Activated CD4-positive, alpha-beta T cell treated with anti-CD3 and anti-CD28 coated beads, Interleukin-2, amount 50 U/mL, for 24 hours (primary cell): ENCODE measurements at places on chromosomes 3 and 15.

- no peak for DNase-seq
Measured at GRCh38 chr3:99298661-99299060, 339.7 kb upstream of the COL8A1 start.

DNA sequence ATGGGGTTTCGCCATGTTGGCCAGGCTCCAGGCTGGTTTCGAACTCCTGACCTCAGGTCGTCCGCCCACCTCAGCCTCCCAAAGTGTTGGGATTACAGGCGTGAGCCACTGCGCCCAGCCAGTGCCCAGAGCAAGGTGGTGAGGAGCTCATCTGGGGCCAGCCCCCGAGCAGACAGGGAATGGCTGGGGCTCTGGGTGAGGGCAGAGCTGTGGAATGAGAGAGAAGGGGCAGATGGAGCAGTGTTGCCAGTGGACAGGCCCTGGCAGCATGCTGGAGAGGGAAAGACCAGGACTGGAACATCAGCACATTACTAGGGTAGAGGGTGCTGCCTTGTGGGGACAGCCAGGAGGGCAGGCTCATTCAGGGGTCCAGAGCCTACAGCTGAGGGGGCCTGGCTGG lies 37.1 kb upstream of the LIMD1 start:
- no peak for DNase-seq

- no peak for DNase-seq
Measured at GRCh38 chr3:50268703-50269451, at the start of gene SEMA3B. Gene SEMA3B, plus strand, starts transcription at chr3:50269147. Its CDS starts 94 bp downstream, at chr3:50269241.

DNA sequence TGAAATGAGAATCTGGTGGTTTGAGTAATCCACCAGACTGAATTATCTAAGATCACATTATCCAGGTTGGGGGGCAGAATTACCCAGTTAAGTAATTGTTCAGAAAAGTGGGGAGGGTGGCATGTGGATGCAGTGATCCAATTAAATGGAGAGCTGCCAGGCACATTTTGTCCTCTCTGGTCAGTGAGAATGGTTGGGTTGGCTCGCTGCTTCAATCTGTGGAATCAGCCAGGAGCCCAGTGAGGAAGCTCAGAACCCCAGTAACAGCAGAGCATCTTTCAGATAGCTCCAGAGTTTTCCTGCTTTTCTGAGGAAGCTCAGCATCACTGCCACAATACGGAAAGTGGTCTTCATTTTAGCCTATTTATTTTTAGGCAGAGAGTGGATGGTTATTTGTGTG lies 6.4 kb upstream of the EXOG start:
- no peak for DNase-seq

- DNase-seq, result no peak
Measured at GRCh38 chr15:93102211-93102610, 13.2 kb upstream of the RGMA start.

DNA sequence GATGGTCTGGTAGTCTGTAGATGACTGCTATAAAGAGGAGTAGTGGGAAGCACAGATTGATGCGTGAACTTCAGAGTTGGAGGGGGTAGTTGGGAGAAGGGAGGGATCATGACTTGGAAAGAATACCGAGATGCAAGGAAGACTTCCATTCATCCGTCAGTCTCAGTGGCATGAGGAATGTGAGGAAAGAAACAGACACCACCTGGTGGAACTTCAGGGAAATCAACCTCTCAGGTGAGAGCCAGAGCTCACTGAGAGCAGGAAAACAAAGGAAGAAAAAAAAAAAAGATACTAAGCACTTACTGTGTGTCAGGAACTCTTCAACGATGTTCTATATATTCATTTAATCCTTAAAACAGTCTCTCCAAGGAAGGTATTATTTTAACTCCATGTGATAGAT lies 172.4 kb downstream of the OXSM start:
- DNase-seq, result no peak
